ENCODE measurements at places on chromosomes 12 and 14. TPM values are rescaled to one million over a fixed set of nuclear protein-coding genes. Genes with fewer than 3 reads are reported as not detected.

- peak; percentile 1 for DNase-seq
Observed at GRCh38 chr12:73612551-73612950, 925.1 kb upstream of the ATXN7L3B start.

DNA sequence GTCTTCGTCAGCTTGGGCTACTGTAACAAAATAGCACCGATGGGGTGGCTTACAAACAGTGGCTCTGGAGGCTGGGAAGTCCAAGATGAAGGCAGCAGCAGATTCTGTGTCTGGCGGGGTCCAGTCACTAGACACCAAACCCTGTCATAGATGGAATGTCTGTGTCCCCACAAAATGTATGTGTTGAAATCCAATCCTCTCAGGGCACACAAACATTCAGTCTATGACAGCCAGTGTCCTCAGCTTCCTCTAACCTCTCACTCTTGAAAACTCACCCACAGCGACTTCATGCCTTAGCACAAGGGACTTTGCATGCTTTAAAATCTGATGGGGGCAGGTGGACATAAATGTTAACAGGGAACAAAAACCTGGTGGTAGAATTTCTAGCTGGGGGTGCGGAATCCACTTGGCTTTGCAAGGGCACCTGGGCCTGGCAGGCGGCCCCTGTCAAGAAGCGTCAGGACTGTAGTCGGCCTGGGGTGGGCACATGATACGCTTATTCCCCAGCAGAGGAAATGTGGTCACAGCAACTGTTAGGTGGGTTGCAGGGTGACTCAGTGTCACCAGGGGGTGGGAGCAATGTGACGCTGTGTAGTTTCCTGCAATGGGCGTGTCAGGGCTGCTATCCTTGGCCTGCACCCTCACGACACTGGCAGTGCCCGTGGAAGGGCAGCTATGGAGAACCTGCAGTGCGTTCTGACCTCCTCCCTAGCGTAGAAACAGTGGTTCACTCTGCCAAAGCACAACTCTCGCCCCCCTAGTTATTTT lies 17.7 kb downstream of the RIN3 start:
- no peak for DNase-seq

GRCh38 chr12:27344246-27344645 lies 11.6 kb downstream of the BMAL2 start:
- DNase-seq: peak; percentile 14

DNA sequence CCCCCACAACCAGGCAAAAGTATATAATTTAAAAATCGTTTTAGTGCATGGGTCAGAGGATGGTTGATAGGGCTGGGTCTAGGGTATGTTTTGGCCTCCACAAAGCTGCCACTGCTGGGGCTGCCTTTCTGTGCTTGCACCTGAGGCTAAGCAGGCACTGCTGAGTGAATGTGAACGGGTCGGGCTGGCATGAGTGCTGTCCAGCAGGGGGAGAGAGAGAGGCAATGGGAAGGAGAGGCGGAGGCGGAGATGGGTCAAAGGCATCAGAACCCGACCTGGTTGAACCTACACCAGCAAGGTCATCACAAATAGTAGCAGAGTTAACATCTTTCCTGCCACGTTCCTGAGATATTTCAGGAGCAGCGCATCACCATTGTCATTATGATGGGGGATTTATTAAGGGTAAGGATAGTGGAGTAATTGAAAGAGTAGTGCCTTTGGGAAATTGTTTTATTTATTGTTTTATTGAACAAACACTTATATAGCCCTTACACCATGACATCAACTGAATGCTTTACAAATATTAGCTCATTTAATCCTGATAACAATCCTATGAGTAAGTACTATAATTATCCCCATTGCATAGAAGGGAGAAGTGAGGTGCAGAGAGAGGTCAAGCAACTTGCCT lies 5.8 kb upstream of the NRXN3 start:
- DNase-seq: no peak

DNA sequence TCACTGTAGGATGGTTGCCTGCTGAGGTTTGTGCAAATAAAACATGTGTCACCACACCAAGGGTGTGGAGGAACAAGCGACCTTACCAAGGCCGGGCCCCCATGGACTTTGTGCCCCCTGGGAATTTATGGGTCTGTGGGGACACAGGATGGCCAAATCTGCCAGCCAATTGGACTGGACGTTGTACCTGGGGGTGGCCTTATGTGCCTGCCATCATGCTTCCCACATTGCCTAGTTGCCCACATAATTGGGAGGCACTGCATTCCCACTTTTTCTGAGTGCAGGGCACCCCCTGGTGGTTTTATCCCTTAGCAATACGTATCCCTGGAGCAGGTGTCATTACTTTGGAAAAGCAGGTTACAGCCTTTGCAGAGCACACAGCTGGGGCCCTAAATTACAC lies 92.6 kb upstream of the TMPO start:
- DNase-seq: peak; percentile 31

- no peak for DNase-seq
Observed at GRCh38 chr14:63157195-63157594, 47.0 kb upstream of the RHOJ start.

- DNase-seq: peak; percentile 86
Observed at GRCh38 chr14:32259368-32260013, 56.4 kb upstream of the RNU6-8 start.

- no peak for DNase-seq
Observed at GRCh38 chr14:91342206-91342760, 75.3 kb downstream of the CCDC88C start.

DNA sequence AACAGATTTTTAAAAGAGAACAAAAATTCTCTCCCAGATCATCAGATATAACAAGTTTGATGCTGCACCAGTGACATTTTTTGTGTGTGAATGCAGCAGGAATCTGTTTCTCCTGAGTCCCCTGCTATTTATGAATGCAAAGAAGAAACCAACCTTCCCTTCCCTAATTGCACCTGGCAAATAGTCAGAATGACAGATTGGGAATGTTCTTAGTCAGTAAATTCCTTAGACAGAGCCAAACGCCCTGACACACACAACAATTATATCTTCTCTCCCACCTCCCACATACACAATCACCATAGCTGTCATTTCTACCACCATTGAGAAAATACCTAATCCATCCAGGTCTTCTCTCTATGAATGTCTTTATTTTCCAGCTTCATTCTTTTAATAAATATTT lies 174.4 kb downstream of the ALG10B start:
- peak; percentile 2 for DNase-seq

- DNase-seq: no peak
Observed at GRCh38 chr12:27535318-27535717, 11.3 kb downstream of the PPFIBP1 start.

GRCh38 chr12:123075087-123075645 lies 75.7 kb downstream of the PITPNM2 start:
- no peak for DNase-seq

DNA sequence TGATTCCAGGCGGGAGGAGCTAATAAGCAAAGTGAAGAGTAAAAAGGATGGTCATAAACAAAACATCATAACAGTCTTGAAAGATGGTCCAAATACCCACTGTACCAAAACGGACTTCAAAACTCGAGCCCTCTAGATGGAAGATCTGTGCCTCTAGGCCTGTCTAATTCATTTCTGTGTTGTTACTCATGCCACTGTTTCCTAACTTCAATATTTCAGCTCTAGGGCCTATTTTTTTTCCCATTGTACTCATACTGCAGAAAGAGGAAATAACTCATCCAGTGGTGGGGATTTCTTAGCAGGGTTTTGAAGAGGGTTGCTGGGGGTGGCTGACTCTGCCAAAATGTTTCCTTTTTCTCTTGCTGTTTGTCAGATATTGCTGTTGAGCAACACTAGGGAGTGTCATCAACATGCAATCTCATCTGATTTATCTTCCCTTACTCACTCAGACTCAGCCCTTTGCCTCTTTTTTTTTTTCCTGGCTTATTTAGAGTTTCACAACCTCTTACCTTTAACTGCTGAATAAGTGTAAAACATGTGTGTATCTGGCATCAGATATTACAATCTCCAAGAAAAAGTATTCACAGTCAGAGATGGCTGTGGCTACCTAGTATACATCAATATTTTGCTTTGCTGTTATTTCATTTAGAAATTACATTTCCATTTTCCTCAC lies 189.6 kb downstream of the DUSP6 start:
- peak; percentile 98 for DNase-seq

GRCh38 chr12:75289753-75290152 lies 40.4 kb downstream of the CAPS2 start:
- DNase-seq: peak; percentile 3

DNA sequence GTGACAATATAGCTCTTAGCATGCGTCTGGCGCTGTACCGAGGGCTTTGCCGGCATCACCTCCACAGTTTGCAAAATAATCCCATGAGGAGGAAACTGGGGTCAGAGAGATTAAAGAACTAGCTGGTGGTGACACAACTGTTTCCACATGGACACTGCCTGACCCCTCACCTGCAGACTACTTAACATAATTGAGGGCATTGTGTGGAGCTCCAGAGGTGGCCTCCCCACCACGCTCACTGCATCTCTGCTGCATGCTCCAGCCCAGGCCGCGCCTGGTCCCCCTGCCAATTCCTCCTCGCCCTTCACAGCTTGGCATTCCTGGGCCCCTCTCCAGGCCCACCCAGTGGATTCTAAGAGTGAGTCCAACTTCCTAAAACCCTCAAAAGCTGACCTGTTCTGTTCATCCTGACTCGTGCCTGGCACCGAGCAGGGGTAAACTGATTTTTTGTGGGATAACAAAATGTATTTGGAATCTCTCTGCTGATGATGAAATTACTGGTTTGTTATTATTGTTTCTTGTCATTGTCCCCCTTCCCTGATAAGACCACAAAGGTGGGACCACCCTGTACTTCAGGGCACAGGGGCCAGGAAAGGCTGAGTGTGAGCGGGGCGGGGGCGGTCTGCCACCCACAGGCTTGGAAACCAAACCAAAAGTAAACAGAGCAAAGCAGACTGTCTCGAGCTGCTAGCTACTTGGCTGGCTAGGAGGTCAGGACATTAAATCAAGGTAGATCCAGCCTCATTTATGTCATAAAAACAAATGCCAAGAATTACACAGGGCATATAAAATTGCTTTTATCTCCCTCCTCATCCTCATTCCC lies 40.6 kb downstream of the CHGA start:
- DNase-seq: no peak

DNA sequence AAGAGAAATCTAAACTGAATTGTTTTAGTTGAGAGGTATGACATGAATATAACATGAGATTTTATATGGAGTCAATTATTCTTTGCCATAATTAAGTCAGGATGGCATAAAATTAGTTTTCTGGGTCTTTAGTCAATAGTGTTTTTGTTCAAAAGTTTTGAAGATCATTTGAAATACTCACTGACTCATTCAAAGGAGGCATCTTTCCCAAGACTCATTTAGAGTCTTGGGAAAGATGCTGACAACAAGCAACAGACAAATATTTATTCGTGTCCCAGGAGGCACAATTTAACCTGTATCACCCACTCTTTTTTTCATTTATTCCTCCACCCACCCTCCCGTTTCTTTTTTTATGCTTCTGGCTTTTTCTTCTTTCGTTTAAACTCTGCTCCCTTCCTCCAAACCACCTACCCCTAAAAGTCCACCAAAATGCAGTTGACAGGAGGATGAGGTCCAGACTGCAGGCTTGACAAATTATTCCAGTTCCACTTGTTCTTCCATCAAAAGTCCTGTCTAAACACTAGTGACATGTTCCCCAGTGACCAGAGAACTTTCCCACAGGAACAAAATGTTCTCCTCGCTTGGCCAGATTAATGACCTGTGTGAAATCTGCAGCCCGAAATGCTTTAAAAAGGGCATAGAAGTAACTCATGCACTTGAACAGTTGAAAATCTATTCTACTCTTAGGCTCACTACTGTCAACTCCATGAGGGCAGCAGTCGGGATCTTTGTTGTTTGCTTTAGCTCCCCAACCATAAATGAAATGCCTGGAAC lies 43.3 kb upstream of the CSRP2 start:
- no peak for DNase-seq

DNA sequence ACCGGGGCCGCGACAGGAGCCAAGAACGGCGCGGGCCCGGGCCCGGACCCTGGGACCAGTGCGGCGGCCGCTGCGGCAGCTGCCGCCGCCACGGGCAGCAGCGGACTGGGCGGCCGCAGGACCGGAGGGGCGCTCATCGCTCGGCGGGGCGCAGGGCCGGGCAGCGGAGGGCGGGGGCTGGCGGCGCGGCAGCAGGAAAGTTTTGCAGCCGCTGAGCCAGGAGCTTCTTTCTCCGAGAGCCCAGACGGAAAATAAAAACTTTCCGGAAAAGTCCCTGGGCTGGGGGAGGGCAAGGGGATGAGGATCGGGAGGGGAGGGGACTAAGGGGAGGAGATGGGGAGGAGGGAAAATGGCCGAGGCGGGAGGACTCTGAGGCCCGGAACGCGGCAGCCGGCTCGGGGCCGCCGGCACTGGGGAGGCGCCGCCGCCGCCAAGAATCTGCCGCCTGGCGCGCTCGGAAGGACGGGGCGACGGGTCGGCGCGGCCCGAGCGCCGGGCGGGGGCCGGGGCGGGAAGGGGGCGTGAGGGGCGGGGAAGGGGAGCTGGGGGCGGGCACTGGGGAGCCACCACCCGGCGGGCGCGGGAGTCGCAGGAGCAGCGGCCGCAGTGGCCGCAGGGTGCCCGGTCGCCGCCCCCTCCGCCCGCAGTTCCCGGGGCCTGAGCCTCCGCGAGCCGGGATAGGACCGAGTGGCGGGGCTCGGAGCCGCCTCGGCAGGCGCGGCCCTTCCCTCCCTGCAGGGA lies at the start of gene PRKD1:
TSS of gene PRKD1 (minus strand) at position 472 of the 741 bp plus-strand sequence.
- peak; percentile 66 for DNase-seq

- no peak for DNase-seq
Observed at GRCh38 chr12:108642269-108642870, 8.7 kb upstream of the SELPLG start.

DNA sequence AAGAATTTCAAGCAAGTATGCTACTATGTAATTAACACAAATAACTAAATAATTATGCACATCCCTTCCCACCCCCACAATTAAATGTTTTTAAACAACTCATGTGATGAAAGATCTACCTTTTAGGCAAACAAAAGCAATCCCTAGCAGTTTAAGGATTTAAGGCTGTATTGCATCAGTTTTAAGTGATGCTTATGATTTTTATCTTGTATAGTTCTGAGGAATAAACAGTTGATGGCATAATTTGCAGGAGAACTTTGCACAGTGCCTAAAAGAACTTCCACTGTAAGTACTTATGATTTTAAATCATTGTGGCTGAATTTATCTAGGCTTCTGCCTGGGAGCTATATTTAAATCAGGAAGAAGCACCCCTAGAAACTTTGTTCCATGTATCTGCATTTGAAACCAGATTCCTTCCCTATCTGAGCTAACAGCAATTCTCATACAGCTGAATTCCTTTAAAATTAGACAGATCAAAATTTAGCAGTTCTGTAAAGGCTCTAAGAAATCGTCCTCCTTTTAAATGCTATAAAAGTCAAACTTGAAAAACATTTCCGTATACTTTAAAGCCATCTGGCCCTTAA lies 388.6 kb downstream of the BCAT1 start:
- DNase-seq: peak; percentile 9

The SOAT2 gene
- 0.22 TPM for total RNA-seq

The GZMB gene
- total RNA-seq: not detected

The SMOC1 gene
- not detected for total RNA-seq

The OR10G2 gene
- not detected for total RNA-seq

The DIO2 gene
- 61.1 TPM for total RNA-seq

The CEBPE gene
- total RNA-seq: not detected

Data from M059J (cell line).